ENCODE measurements at places on chromosomes 11 and 22. TPM values are rescaled to one million over a fixed set of nuclear protein-coding genes. Genes with fewer than 3 reads are reported as not detected.

- no peak for DNase-seq
Measured at GRCh38 chr22:44424867-44425693, 73.0 kb downstream of the RTL6 start.

The ELF5 gene
- total RNA-seq: not detected

- DNase-seq: no peak
Measured at GRCh38 chr11:68667511-68668500, 16.5 kb upstream of the GAL start.

- peak; percentile 8 for DNase-seq
Measured at GRCh38 chr22:46641811-46642266, 21.7 kb downstream of the GRAMD4 start.

The KRTAP5-4 gene
- not detected for total RNA-seq
